T-helper 17 cell (primary cell): ENCODE measurements at places on chromosomes 7 and 10.

DNA sequence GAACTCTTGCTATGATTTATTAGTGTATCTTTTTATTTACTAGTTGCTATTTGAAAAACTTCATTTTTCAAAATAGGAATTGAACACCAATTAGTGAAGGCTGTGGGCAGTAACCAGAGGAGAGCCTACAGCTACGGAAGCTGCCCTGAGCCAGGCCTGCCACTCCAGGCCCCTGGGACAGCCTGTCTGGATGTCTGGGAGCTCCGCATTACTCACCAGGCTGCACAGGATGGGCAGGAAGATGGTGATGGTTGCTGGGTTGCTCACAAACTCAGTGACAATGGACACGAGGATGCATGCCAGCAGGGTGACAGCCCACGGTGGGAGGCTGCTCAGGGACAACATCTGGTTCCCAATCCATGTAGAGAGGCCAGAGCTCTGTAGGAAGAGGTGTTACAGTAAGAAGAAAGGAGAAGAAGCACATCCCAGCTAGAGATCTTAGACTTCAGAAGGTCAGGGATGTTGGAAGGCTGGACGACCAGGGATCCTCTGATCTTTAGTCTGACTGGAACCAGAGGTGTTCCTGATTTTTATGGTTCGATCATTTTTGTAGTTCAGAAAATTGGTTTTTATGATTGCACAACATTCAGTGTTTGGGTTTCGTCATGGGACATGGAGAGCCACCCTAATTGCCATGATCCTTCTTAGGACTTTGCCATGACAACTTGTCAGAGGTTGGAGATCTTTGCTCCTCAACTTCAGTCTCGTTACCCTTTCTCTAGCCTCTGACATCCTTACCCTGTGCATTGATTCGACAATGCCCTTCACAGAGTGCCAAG is 23.2 kb downstream of the STMP1 start:
- DNase-seq = no peak

DNA sequence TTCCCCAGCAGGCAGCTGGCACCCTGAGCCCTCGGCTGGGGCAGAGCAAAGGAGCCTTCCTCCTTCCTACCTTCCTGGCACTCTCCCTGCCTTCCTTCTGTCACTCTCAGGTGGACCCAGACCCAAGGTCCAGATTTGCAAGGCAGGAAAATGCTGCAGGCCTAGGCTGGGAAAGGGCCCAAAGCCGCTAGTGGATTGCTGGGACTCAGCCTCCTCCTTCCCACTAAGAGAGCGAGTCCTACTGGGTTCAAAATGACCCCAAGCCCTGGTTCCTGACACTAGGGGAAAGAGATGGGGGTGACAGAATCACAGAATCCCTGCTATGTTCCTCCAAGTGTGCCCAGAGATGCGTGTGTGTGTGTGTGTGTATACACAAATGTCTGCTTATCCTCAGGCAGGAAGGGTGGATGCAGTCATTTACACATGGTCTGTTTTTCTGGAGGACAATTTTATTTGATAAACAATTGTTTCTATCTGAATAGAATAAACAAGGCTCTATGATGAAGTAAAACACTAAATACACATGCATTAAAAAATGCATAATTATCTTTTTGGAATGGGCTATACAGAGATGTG is 1.3 kb upstream of the PLAU start:
- DNase-seq = no peak

DNA sequence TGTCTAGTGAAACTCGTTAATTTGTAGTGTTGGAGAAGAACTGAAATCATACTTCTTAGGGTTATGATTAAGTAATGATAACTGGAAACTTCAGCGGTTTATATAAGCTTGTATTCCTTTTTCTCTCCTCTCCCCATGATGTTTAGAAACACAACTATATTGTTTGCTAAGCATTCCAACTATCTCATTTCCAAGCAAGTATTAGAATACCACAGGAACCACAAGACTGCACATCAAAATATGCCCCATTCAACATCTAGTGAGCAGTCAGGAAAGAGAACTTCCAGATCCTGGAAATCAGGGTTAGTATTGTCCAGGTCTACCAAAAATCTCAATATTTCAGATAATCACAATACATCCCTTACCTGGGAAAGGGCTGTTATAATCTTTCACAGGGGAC is 187.6 kb downstream of the CFTR start:
- no peak for DNase-seq

GRCh38 chr10:103893817-103894216 is 24.2 kb downstream of the STN1 start:
- no peak for DNase-seq

DNA sequence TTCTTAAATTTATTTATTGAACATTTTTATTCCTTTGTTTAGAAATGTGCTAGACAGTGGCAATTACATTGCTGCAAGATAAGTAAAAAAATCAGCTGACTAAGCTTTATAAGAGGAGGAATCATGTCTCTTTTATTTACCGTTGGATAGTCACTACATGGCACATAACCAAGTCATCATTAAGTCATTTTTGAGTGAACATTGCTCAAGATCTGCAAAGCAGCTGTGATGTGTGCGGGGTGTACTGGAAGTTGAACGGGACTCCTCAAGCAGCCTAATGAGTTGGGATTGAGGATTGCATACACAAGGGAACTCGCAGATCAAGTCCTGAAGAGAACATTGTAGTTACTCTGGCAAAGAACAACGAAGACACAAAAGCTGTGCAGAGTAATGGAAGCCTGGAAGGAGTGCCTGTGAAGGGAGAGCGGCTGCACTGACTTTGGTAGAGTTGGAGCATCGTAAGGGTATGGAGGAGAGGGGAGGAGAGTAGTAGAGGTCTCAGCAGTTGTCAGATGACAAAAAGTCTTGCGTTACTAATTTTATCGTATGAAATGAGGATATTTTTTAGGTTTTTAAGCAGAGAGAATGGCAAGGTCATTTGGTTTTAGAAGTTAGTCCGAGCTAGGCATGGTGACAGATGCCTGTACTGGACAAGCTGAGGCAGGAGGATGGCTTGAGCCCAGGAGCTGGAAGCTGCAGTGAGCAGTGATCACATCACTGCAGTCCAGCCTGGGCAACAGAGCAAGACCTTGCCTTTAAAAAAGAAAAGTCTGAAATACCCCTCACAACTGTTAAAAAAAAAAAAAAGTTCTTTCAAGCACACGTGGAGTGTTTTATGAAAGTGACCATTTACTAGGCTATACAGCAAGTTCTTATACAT is 95.1 kb downstream of the BMPR1A start:
- DNase-seq = no peak

DNA sequence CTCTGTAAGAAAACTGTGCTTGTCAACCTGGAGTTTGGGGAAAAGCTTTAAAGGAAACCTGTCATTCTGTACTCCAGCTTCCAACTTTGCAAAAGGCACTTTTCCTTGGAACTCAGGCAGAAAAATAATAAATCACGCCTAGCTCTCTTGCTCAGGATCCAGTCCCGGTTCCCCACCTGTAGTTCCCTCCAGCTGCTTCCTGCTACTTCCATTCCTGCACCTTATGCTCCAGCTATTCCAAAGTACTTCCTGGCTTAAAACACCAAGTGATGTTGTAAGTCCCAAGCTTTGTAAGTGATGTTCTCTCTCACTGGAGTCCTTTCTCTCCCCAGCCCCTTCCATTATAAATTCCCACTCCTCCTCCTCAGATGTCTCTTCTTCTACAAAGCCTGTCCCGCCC is 98.6 kb downstream of the GRM8 start:
- DNase-seq = no peak

DNA sequence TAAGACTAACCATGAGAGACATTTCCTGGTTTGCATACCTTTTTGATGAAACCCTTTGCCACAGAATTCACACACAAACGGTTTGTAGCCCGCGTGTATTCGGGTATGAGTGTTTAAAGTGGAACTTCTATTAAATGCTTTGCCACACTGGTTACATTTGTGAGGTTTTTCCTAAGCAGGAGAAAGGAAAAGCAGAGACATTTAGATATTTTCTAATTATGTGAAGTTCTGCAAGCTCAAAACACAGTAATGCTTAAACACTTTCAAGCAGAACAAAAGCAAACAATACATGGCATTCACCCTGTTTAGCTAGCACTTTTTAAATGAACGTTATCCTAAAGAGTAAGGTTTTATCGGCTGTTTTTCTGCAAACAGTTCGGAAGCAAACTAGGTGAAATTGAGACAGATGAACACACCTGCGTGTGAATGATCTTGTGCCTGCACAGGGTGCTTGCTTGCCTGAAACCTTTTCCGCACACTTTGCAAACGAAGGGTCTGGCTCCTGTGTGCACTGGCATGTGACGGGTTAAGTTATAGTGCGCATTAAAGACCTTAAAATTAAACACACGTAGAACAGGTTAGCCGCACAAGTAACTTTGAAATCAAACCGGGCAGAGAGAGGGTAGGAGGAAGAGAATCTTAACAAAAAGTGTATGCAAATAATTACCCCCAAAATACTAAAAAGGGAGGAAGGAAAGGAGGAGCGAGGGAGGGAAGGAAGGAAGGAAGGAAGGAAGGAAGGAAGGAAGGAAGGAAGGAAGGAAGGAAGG is 1.6 kb downstream of the FEZF1 start:
- DNase-seq = no peak

GRCh38 chr10:30587522-30588031 is 42.0 kb downstream of the LYZL2 start:
- DNase-seq = no peak

- no peak for DNase-seq
These were observed 266.7 kb upstream of the PLXDC2 start for GRCh38 chr10:19549503-19549902.

DNA sequence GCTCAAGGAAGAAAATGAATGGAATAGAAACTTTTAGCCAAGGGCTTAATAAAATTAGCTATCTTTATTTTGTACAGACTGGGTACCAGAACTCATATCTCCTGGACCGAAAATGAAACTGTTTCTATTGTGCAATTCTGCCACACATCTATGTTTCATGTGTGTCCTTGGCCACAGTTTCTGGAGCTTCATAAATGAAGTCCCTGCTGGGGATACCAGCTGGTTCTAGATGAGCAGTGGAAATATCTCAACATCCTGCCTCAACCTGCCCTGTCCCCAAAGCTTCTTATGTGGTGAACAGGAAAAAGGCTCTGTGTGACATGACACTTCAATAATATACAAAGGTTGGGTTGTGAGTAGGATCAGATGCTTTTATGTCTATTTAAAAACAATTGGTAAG is 310.1 kb upstream of the SORCS1 start:
- DNase-seq = no peak
